CD4-positive, alpha-beta T cell (primary cell): ENCODE measurements at places on chromosomes 11 and 22.

DNA sequence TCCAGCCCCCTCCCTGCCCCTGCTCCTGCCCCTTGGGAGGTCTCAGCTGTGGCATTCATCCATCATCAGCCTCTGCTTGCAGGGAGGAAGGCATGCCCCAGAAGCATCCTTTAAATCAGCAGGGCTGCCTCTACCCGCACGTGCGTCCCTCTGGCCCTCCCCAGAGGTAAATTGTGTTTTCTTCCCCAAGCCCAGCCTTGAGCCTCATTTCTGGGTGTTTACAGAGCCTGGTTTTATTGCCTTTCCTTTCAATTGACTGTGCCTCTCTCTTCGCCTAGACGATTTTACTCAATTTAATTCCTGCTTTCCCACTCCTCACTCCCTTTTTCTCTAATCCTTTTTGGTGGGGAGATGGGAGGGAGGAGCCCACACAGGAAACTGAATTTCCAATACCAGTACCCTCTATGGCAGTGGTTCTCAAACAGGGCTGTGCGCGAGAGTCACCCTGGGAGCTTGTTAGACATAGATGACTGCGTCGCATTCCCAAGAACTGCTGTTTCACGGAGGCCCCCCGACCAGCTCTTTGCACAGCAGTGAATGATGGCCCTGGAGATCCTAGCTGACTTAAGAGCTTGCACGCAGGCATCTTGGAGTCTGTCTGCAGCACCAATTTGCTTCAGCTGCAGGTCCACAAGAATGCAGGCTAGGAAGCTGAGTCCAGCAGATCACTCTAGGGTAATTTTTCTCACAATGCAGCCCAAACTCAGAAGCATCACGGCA is 15.1 kb upstream of the OAF start:
- no peak for DNase-seq

DNA sequence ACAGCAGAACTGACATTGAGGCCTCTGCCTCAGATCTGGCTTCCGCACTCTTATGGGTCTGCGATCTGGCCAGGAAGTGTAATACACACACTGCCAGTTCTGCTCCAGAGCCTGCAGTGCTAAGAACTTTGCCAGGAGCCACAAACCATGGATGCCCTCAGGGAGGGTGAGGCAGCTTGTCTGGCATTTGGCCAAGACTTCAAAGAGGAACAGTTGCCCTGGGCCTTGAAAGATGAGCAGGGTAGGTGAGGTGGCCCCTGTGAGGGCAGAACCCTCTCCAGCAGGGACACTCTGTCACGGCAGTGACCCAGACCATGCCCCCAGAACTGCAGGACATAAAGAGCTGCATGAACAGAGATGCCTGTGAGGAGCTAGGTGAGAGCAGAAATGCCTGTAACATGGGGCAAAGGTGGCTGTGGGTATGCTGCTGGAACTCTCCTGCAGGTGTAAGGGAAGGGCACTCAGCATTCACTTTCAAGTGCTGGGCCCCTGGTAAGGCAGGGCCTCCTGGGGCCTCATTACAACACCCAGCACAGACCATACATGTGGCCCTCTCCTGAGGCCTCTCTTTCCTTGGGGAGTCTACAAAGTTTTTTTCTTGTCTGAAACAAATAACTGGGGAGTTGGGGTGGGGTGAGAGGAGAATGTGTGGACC is 47.3 kb downstream of the NEU3 start:
- DNase-seq, result no peak

- no peak for DNase-seq
These were observed 79.1 kb downstream of the TECTA start for GRCh38 chr11:121180183-121180582.

DNA sequence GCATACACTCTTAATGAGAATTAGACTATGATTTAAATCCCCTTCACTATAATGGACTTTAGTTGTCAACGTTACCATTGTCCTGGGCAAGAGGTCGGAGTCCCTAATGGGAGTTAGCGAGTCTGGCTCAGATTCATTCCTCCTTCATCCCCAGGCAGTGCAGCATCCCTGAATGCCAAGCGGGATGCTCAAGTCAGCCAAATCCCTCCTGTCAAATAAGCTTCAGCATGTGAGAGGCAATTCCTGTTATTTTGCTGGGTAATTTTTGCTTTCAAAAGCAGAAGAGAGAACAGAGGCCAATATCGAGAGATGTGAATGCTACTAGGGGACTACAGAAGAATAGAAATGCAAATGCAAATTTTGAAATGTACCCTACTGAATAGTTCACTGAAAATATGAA is 186.2 kb downstream of the OPCML start:
- DNase-seq, result no peak
